ENCODE measurements at places on chromosomes 12 and 14.

GRCh38 chr14:103189481-103190470, 66.5 kb downstream of the TNFAIP2 start:
- DNase-seq = no peak

GRCh38 chr14:51602310-51602709, 49.4 kb upstream of the FRMD6 start:
- DNase-seq = no peak

DNA sequence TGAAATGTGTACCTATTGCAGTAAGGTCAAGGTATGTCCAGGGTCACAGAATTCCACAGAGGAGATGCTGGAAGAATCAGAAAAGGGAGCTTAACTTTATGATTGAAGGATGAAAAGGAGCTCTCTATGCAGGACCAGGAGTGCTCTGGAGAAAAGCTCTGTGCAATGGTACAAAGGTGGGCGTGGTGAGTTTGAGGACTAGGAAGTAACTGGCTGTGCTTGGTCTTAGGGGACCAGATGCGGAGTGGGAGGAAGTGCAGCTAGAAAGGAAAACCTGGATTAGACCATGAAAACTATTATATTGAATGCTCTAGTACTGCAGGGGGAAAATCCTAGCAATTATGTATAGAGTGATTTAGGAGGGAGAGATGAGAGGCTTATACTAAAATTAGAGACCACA, 56.8 kb downstream of the BTG1 start:
- DNase-seq = no peak

- DNase-seq = no peak
Observed at GRCh38 chr14:102902523-102903247, 19.8 kb upstream of the AMN start.

- DNase-seq = no peak
Observed at GRCh38 chr12:79023261-79023660, 158.7 kb downstream of the SYT1 start.

GRCh38 chr14:81348061-81348460, 52.1 kb downstream of the STON2 start:
- DNase-seq = no peak

DNA sequence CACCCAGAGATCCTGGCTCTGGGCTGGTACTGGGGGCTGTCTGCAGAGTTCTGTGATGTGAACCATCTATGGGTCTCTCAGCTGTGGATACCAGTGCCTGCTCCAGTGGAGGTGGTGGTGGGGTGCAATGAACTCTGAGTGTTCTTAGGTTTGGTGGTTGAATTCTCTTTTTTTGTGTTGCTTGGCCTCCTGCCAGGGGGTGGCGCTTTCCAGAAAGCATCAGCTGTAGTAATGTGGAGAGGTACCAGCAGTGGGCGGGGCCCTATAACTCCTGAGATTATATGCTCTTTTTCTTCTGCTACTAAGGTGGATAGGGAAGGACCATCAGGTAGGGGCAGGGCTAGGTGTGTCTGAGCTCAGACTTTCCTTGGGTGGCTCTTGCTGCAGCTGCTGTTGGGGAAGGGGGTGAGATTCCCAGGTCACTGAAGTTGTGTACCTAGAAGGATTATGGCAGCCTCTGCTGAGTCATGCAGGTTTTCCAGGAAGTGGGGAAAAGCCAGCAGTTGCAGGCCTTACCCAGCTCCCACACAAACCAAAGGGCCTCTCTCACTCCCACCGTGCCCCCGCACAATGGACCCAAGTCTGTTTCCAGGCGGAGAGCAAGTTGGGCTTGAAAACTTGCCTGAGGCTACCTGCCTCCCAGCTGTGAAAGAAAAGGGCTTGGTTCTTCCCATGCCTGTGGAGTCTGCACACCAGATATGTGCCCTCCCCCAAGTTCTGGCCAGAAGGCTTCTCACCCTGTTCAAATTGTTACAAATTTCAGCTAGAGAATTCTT, 18.6 kb downstream of the CCER1 start:
- no peak for DNase-seq

Measured in stimulated activated CD4-positive, alpha-beta T cell treated with anti-CD3 and anti-CD28 coated beads, Interleukin-1b, Interleukin-23, amount 100 ng/mL, for 1 hour (primary cell).